Femur (tissue), 1 donor: ENCODE measurements at places on chromosomes 12 and 14.

DNA sequence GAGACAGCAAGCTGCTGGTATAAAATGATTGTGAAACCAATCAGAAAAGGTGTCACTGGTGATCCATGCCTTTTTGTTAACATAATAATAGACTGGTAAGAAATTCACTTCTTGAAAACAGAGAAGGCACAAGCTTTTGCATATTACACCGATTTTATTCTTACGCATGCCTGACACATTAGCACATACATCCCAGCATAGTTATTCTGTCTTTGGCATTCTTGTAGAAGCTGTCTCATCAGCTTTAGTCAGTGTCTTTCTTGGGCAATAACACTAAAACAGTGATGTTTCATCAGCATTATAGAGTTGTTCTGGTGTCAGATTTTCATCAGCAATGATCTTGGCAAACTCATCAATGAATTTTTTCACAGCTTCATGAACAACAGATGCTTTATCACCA lies 283.4 kb upstream of the TMTC1 start:
- DNase-seq: no peak

- DNase-seq: no peak
Measured at GRCh38 chr12:10965476-10965875, 21.2 kb downstream of the TAS2R50 start.

DNA sequence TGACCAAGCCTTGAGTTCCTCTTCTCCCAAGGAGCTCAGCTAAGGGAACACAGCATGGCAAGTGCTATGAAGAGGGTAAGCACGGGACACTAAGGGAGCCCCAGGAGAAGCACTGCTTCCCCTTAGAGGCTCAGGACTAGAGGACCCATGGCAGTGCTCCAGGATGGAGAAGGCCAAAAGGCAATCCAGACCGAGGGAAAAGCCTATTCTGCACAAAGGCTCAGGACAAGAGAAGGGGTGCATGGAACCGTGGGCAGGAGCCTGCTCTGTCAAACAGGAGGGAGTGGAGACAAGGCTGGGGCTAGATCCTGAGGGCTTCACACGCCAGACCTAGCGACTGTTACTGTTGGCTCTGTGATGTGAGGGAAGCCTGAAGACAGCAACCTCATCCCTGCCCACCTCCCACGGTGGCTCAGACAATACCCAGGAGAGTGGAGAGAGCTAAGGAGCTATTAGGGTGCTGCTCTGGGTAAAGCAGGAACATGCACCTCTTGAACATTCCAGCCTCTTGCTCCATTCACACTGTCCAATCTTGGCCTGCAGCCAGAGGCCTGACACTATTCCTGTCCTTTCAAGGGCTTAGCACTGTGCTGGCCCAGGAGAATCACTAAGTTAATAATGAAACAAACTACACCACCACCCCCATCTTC lies 24.2 kb downstream of the OTUB2 start:
- peak; percentile 19 for DNase-seq

DNA sequence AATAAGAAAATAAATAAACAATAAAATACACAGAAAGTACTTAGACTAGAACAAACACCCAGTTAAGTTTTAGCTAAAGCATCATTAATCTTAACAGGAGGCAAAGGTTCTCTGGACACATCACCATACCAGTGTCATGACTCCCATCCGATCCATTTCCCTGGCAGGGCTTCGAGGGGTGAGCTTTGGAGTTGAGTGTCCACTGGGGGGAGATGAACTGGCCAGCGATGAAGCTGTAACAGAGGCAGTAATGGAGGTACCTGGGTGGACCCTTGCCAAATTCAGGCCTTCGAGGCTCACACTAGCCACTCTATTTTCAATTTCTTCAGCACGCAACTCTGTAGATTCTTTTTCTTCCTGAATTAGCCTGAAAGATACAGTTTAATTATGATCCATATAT lies 269.5 kb downstream of the ACSS3 start:
- DNase-seq: no peak

DNA sequence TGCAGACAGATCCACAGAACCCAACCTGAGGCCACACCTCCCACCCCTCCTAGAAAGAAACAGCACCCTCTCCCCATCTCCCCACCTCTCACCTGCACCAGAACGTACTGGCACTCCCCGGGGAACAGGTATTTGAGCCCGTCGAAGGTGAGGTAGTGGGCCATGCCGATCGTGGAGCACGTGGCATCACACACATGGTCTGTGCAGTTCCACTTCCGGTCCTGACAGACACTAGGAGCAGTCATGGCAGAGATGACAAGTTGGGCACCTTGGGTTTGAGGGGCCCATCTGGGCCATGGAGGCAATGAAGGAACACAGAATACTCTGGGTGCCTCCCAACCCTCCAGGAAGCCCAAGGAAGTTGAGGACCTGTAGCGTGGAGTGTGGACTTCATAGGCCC lies 89.5 kb upstream of the ANO2 start:
- no peak for DNase-seq

GRCh38 chr12:65788912-65789311 lies 35.4 kb upstream of the HMGA2 start:
- no peak for DNase-seq

- DNase-seq: no peak
Measured at GRCh38 chr12:112001576-112001975, 11.4 kb downstream of the TMEM116 start.

DNA sequence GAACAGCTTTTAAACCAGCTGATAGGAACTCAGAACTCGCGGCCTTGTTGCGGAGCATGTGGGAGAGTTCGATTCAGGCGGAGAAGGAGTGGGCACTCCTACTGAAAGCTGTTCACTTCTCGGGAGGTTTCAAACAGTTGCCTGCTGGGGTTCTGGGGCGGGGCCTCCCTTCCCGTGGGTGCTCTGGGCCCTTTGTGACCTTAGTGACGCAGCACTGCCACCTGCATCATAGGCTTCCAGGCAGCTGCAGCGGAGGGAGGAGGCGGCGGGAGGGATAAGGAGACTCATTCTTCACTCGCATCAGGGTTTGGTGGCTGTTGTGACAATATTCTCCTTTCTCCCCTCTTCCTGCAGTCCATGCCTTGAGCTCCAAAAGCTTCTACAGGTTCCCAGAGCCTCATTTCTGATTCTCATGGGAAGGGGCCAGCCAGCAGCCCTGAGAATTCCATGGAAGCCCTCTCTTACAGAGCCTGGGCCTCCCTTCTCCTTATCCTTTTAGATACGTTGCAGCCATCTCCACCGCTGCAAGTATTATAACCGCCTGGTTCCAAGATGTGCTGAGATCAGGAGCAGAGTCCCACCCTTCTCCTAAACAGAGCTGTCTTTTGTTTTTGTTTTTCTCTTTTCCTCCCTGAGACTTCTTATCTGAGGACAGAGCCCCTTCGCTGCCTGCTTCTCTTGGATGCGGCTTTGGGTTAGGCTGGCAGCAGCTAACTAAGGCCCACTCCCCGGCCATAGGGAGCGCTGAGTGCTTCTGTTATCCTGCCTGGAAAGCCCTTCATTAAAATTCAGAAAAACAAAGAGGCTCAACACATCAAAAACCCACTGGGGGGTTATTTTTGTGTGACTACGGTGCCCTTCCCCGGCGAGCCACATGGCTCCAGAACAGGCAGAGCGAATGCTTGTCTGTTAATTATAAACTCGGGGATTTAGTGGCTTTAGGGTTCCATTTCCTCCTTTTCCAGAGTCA lies 67.6 kb upstream of the GPATCH2L start:
- DNase-seq: no peak

DNA sequence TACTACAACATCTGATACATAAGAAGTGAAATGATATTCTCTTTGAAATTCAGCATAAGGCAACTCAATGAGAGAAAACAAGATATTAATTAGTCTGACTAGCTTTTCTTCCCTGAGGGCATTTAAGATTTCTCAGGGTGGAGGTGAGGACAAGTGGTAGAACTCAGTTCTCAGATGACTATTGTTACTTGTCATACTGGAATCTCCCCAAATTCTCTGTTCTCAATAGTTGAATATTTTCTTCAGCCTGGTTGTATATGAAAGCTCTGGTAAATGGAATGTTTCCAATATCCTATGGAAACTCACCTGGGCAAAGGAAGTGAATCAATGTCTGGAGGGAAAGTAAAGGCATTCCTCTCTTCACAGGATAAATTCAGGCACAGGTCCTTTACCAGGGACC lies 18.2 kb upstream of the ITGA5 start:
- no peak for DNase-seq
